ENCODE measurements at places on chromosomes 5 and 9. TPM values are rescaled to one million over a fixed set of nuclear protein-coding genes. Genes with fewer than 3 reads are reported as not detected.

Gene OBP2B
- total RNA-seq = not detected

Gene PCDHGB4
- total RNA-seq = 0.79 TPM

Gene SPATA31A5
- not detected for total RNA-seq

Gene IL4
- total RNA-seq = not detected

Gene GARIN3
- not detected for total RNA-seq

Gene CXCL14
- total RNA-seq = 0.10 TPM

Gene RHOBTB3
- total RNA-seq = 8.7 TPM

Gene PCDHA8
- total RNA-seq = not detected

Gene SLC34A1
- not detected for total RNA-seq

Gene ESM1
- not detected for total RNA-seq

Gene CRHBP
- total RNA-seq = not detected

Gene TBCA
- 263 TPM for total RNA-seq

Gene ADGRV1
- total RNA-seq = 0.83 TPM

Gene SLC4A9
- 0.09 TPM for total RNA-seq

Gene MARCOL
- not detected for total RNA-seq

Gene PDE8B
- total RNA-seq = 1.7 TPM

Gene HSPB3
- 0.26 TPM for total RNA-seq

Gene SHOC1
- not detected for total RNA-seq

Gene TEK
- total RNA-seq = 0.11 TPM

Gene SV2C
- total RNA-seq = not detected

Gene INSYN2B
- total RNA-seq = 0.71 TPM

Gene TXN
- total RNA-seq = 1,267 TPM

Gene RNF130
- 41.6 TPM for total RNA-seq

Data from A549 treated with GW870086 at 1 μM for 4 hours (cell line).